ENCODE measurements at places on chromosomes 13 and 19.

GRCh38 chr19:16942583-16942982, 53.8 kb downstream of the F2RL3 start:
- no peak for DNase-seq

DNA sequence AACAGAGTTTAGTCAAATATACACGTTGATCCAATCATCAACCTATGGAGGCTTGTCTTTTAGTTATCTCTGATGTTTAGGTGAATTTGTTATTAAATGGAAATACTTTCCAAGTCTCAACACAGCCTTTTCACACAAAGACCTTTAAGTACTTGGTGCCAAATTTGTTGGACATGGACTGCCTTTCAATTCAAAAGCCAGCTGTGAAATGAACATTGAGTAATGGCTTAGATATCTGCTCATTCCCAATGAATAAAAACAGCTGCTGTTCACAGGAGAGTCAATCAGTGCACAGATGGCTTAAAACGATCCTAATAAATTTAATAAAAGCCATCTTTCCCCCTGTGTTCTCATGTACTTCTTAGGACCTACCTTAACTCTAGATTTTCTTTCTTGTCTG, 19.9 kb upstream of the DHRS12 start:
- DNase-seq = no peak

- DNase-seq = no peak
These were observed 24.0 kb downstream of the MED4 start for GRCh38 chr13:48070942-48071341.

GRCh38 chr13:104086210-104086609, 1020.0 kb upstream of the SLC10A2 start:
- no peak for DNase-seq

DNA sequence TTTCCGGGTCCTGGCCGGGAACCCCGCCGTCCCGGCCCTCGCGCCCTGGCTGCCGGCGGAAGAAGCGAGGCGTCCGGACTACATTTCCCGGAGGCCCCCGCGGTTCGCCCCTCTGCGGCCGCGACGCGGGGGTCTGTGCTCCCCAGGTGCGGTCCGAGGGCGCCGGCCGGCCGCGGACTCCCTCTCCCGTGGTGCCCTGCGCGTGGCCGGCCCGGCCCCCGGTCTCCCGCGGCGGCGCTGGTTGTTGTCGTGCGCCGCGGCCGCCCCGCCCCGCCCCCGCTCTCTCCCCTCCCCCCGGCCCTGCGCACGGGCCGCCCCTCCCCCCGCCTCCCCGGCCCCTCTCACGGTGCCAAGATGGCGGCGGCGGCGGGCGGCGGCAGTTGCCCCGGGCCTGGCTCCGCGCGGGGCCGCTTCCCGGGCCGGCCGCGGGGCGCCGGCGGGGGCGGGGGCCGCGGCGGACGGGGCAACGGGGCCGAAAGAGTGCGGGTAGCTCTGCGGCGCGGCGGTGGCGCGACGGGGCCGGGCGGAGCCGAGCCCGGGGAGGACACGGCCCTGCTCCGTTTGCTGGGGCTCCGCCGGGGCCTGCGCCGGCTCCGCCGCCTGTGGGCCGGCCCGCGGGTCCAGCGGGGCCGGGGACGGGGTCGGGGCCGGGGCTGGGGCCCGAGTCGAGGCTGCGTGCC, at the start of gene KMT2B:
Gene KMT2B (plus strand): TSS at position 339 of the 680 bp plus-strand sequence. CDS start 16 bp downstream, at position 355.
- no peak for DNase-seq

DNA sequence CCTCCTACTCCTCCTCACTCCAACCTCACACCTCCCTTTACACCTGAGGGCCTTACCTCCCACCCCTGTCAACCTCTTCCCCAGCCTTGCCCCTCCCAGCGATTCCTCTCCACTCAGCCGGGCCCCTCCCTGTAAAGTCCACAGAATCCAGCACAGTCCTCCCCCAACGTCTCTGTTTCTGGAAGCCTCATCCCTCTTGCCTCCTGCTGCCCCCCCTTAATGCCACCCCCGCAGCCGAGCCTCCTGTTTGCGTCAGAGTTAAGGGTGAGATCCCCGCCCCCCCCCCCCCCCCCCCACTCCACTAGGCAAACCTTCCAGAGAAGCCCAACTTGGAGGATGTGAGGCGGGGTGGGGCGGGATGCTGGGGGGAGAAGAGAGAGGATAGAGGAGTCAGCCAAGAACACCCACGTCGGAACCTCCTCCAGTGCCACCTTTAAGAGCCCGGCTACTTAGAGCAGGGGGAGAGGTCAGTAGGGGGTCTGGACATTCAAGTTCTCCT, 2.1 kb downstream of the UNC13A start:
- DNase-seq = no peak

DNA sequence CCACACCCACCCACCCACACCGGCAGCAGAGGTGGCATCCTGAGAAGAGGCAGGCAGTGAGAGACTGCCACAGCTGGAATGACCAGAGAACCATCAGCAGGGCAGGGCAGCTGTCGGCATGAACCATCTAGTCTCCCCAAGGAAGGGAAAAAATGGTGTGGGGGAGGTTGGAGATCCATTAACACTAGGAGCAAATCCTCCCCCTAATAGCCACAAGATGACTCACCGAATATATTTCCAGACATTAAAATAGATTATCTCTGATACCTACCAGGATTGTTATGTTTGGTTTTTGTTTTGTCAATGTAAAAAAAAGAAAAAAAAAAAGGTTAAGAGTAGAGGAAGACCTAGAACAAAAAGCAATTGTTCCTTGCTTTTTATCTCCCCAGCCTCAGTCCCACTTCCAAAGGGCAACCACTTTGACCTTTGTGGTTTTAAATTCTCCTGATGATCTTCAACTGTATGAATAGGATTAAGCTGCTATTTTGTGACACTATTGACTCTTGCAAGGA, 34.2 kb downstream of the THSD1 start:
- DNase-seq = no peak
